NCI-H82 (cell line): ENCODE measurements at places on chromosomes 13 and 19.

GRCh38 chr19:20964798-20965197 is 41.7 kb downstream of the ZNF85 start:
- DNase-seq, result no peak

DNA sequence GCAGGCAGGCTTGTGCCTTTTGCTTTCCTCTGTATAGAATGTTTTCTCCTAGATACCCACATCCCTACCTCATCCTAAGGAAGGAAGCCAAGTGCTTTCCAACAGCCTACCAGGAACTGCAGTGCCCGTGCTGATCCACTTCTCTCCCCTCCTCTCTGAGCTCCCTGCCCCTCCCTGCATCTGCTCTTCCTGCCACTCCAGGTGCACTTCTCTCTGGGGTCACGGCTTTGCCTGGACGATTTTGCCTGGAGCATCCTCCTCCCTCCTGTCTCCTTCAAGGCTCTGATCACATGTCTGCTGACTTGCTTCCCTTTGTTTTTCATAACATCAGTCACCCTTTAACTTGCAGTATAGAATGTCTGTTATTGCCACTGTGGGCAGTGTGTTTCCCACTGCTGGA is 34.7 kb upstream of the IRS2 start:
- peak; percentile 55 for DNase-seq

DNA sequence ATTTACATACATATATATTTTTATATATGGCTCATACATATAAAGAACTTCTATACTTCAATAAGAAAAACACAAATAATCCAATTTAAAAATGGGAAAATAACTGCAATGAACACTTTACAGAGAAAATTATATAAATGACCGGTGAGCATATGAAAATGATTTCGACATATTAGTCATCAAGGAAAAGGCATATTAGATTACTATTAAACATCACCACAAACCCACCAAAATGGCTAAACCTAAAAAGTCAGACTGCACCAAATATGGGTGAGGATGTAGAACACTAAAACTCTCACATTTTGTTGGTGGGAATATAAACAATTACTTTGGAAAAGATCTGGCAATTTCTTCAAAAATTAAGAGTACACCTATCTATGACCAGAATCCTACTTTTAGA is 316.2 kb downstream of the ENOX1 start:
- DNase-seq, result no peak

GRCh38 chr19:29819986-29820385 is 8.2 kb downstream of the CCNE1 start:
- DNase-seq, result no peak

- DNase-seq, result no peak
Measured at GRCh38 chr13:89783221-89783755, 1564.2 kb upstream of the MIR17HG start.

DNA sequence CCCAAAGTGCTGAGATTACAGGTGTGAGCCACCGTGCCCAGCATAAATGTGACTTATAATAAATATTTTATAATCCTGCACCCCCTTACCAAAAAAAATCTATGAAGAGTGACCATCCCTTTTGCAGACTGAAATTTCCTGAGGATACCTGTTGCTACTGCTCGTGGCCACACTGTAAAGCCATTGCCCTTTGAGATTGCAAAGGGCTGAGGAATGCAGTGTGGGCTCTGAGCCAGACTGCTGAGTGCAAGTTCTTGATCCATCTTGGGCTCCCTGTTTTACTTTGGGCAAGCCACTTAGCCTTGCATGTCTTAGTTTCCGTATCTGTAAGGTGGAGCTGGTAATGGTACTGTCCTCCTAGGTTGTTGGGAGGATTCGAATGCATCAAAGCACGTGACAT is 23.4 kb downstream of the SIPA1L3 start:
- no peak for DNase-seq

DNA sequence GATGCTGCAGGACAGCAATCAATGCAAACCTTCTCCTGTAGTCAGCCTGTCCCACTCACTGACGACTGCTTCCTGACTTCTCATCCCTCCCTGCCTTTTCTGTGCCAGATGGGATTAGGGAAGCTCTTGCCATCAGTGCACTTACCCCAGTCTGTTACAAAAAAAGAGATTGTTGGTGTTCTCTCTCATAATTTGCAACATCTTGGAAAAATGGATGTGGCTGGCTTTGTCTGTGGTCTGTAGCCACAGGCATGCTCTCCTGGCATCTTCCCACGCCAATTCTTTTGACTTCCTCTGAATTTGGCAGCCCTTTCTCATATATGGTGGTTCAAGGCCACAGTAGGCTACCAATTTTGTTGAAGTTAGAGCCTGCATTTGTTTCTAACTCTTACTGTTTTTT is 11.6 kb upstream of the HTR2A start:
- DNase-seq, result peak; percentile 12

GRCh38 chr19:6219586-6220290 is 60.0 kb downstream of the MLLT1 start:
- DNase-seq, result peak; percentile 16

- peak; percentile 93 for DNase-seq
Measured at GRCh38 chr13:46288570-46289259, 77.0 kb downstream of the LRRC63 start.

DNA sequence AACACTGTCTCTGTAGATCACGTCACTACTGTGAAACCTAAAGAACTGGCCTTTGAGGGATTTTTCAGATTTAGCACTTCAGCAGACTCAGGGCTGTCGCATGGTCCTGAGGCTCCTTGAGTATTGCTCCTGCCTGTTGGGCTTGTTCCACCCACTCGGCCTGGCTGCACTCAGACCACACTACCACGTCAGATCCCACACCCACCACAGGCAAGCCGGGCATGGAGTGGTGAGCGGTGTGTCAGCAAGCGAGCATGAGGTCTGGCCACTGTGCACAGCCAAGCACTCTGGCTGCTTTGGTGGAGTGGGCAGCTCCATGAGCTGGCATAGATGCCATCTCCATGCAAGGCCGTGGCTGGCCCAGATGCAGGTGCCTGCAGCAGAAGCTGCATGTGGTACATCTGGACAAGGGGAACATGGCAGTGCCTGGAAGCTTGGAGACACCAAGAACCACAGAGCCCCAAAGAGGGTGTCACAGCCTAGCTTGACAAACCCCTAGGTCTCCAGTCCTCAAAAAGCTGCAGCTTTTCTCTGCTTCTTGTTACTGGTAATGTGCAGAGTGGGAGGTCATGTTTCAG is 9.4 kb upstream of the IGFL1 start:
- DNase-seq, result no peak

DNA sequence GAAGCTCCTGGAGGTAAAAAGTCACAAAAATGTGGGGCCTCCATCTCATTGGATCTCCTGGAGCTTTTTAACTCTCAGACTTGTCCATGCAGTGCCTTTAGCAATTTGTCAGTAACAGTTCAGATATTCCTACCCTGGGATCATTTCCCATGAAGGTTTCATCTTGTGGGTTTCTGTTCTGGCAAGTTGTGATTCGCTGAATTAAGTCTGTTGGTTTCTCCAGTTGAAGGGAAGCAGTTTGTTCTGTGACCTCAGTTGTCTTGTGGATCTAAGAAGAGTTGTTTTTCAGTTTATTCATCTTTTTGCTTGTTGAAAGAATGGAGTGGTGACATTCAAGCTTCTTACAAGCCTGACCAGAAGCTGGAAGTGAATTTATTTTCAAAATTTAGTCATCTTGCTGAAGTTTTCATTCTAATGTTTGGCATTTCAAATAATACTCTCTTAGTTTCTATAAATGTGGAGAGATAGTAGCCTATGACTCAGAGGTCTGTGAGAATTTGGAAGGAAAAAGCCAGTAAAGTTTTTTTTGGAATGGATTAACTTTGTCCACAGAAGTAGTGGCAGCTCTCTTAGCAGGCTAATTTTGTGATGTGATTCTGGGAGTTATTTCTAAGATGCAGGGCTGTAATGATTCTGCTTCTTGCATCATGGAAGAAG is 120.1 kb upstream of the CSNK1A1L start:
- DNase-seq, result no peak

DNA sequence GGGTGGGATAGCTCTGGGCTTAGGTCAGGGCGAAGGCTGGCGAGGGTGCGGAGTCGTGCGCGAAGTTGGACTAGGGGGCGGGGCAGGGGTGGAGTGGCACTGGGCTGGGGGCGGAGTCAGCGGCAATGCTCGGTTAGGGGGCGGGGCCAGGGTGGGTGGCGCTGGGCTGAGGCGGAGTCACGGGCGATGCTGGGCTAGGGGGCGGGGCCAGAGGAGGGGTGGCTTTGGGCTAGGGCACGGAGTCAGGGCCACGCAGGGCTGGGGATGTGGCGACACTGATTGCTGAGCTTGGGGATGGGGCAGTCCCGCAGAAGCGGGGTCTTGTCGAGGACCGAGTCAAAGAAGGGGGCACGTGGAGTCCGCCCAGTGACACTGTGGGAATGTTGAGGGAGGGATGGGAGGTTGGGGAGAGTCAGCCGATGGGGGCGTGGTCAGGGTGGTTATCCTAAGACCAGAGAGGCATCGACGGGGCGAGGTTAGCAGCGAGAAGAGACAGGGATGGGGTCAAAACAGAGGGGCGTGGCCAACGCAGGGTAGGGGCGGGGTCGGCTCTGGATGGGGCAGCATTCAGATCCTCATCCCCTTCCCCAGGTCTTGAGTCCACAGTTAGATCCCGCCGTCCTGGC is 8.7 kb downstream of the HOMER3 start:
- DNase-seq, result peak; percentile 98

- no peak for DNase-seq
Measured at GRCh38 chr13:106815545-106815944, 247.6 kb upstream of the ARGLU1 start.

- no peak for DNase-seq
Measured at GRCh38 chr19:6772028-6772865, at the start of gene VAV1. VAV1 (plus strand) TSS chr19:6772708; CDS start chr19:6772808, 100 bp downstream.

GRCh38 chr19:54393381-54393780 is 21.9 kb upstream of the TTYH1 start:
- DNase-seq, result no peak

- no peak for DNase-seq
Measured at GRCh38 chr19:15701757-15702533, 25.9 kb upstream of the OR10H2 start.

- DNase-seq, result no peak
Measured at GRCh38 chr19:54452626-54453025, 3.6 kb downstream of the LENG8 start.

GRCh38 chr19:14536926-14537692 is 7.7 kb downstream of the TECR start:
- DNase-seq, result peak; percentile 95

DNA sequence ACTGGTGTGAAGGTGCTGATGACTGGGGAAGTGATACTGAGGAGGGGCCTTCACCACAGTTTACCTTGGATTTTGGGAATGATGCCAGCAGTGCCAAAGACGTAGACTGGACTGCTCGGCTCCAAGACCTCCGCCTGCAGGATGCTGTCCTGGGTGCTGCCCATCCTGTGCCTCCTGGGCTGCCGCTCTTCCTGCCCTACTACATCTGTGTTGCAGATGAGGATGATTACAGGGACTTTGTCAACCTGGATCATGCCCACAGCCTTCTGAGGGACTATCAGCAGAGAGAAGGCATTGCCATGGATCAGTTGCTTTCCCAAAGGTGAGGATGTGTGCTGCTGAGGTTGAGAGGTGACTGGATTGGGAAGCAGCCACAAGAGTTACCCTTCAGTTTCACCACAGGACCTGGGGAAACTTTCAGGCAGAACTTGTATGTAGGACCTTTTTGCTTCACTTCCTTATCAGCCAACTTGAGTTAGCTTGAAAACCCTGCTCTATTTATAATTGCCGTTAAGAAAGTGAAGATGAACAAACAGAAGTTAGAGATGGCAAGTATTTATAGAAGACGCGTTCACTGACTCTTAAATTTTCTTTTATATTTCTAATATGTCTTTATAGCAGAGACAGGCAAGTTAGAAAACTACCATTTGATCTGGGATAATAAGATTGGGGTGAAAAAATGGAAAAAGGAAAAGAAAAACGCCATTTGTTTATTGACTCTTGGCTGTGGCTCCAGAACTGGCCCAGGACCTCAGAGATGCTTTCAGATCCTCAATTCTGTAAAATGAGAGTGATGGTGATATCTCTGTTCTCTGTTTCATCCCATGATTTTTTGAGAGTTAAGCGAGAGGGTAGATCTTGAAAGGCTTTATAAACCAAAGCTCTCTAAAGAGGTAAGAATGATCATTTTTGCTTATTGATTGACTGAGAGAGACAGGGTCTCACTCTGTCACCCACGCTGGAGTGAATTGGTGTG is 5.3 kb downstream of the PDCD2L start:
- DNase-seq, result no peak

DNA sequence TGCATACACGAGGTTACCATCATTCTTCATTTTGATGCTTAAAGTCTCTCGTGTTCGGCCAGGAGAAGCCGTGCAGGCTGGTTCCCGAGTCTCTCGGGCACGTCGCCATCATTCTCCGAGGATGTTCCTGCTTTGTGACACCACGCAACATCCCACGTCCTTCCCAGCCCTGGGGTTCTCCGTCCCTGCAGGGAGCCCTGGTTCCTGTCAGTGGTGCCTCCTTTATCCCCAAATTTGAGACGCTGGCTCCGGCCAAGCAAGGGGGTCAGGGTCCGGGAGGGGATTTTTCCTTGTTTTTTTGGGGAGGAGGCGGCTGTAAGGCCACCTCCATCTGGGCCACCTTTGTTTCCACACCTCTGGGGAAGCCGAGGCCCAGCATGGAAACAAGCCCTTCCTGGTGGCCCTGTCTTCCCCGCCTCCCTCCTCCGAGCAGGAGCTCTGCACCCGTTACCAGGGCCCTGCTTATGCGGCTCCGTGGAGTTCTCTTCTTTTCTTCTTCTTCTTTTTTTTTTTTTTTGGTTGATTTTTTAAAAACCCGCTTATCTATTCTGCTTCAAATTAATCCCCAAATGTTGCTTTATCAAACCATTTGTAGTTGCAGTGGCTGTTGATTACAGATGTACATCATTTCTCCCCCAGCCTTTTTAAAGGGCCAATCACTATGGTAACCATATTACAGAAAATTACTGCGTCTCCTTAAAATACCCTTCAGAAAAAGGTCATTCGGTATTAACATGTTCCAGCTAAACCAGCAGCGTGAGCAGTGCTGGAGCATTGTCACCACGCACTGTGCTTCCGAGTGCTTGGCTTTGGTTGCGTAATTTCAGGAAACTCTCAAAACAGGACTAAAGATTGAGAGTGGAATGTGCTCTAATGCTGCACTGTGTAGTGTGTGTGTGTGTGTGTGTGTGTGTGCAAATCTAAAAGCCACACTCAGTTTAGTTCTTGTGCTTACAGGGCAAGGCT is 50.4 kb downstream of the TEX29 start:
- no peak for DNase-seq

GRCh38 chr13:44930963-44931623 is 58.2 kb downstream of the NUFIP1 start:
- DNase-seq, result peak; percentile 62

- DNase-seq, result no peak
Measured at GRCh38 chr13:77300176-77301037, 26.5 kb downstream of the MYCBP2 start.

DNA sequence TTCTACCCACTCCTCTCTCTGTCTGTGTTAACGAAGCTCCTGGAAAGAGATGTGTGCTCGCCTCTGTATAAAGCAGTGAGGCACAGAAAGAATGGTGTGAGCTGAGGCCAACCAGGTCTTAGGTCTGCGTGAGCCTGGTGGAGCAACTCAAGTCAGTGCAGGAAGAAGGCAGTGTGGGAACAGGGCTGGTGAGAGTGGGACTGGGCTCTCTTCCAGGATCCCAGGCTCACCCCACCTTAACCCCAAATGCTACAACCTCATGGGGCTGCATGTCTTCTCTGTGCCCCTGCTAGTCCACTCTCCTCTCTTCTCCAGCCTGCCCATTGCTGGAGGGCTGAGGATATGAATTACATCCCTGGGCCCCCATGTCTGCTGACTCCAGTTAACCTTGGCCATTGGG is 127.4 kb downstream of the DCT start:
- no peak for DNase-seq

GRCh38 chr13:20940083-20940482 is 37.5 kb upstream of the XPO4 start:
- DNase-seq, result no peak

GRCh38 chr19:23394511-23394910 is 760 bp downstream of the ZNF91 start:
- peak; percentile 14 for DNase-seq
